GM04503 (cell line): ENCODE measurements at places on chromosomes 5 and 9.

GRCh38 chr5:16283791-16284190 lies 104.2 kb upstream of the MARCHF11 start:
- DNase-seq: no peak

DNA sequence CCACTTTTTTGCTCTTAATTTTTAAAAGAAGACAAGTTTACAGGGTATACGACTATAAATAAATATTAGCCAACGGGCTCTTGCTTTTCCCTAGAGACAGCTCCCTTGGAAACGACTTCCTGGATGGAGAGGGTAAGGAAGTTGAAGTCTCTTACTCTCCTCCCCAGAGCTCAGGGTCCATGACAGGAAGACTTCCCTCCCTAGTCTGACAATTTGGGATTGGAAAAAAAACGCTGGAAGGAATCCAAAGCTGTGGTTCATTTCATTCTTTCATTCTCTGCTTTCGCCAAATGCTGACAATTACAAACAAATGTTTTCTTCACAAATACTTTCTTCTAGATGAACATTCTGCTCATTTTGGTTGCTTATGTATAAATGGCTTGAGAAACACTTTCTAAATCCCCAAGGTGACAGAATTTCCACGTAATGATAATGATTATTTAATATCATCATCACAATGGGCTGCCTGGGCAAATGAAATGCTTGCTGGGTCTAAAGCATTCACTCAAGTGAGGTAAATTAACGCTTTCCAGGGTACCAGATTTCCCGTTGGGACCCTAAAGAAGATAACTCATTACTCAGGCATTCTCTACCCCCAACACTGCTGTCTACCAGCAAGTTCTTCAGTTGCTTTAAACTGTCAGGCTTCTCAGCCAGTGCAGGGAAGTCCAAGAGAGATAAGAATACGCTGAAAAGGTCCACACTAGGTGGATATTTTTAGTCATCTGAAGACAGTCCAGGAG lies 139.8 kb upstream of the SLC30A5 start:
- peak; percentile 24 for DNase-seq

DNA sequence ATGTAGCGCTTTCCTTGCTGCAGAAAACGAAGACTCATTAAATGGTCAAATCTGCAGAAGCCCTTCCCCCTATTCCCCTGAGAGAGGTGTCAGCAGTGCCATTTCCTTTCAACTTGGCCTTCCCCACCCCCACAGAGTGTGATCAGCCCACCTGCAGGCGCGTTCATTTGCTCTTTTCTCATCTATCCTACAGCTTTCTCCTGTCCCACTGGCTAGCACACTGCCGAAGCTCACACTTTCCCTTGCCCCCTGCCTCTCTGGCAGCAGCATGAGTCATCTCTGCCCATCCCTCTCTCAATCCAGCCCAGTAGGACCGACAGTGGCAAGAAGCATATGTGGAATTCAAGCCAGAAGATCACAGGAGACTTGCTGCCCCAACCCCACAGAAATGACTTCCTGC lies 213.8 kb downstream of the FAM114A2 start:
- DNase-seq: no peak

GRCh38 chr5:107457138-107457537 lies 213.6 kb downstream of the EFNA5 start:
- DNase-seq: no peak

- DNase-seq: no peak
Measured at GRCh38 chr9:133118179-133118520, 2.9 kb downstream of the RALGDS start.

DNA sequence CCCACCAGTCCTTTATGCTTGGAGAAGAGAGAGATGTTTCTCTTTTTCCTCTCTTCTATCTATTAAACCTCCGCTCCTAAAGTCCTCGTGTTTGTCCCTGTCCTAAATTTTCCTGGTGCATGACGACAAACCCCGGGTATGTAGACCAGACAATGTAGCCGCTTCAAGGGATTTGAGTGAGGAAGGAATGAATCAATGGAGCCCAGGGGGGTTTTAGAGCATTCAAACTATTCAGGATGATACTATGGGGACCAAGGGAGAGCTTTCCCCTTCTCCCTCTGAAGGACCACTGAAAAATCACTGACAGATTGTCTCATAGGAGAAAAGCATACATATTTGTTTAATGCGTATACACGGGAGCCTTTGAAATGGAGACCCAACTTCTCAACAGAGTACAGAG lies 18.4 kb downstream of the CEL start:
- no peak for DNase-seq

DNA sequence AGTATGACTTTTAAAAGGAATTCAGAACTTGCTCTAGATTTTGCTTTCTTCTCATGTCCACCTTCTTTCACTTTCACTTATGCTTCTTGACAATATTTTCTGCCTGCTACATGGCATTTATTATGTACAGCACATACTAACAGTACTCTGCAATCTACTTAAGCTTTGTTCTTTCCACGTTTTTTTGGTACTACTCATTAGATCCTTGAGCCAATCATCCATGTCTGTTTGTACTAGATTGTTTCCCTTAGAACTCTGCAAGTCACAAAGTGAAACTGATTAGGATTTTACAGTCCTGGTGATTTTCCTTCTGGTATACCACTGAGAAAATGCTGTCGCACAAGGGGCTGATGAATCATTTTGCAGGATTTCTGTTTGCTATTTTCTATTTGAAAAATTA lies 78.3 kb downstream of the PARP8 start:
- DNase-seq: peak; percentile 3
